ENCODE measurements at places on chromosomes 3 and 15.

DNA sequence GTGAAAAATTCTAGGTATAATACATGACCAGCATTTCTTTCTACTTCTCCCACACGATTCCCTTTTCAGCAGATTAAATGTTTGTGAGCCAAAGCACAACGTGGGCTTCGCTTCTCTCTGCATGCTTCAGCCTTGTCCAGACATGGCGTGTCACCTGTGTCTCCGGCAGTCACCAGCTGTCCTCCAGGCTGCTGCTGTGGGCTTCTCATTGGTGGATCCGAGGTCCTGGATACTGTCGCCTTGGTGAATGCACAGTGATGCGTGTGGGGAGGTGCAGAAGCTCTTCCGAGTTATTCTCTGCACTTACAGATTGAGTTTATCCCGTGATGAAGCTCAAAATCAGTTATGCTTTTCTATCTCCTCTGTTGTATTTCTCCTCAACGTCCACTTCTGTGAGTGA is 23.0 kb upstream of the GOLGA8J start:
- no peak for DNase-seq

DNA sequence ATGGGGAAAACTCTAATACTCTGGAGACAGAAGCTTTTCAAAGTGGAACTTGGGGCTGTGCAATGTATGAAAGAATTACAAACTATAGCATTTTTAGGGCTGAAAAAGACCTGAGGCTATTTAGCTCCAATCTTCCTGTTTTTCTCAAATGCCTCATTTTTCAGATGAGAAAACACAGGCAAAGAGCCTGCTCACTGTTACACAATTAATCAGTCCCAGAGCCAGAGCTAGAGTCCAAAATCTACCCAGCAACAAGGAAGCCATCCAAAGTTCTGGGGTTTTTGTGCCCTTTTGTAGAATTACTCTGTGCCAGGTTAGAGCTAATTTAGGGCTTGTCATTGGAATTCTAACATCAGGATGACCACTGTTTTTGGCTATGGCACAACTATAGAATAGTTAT is 45.5 kb downstream of the GPR149 start:
- DNase-seq = no peak

DNA sequence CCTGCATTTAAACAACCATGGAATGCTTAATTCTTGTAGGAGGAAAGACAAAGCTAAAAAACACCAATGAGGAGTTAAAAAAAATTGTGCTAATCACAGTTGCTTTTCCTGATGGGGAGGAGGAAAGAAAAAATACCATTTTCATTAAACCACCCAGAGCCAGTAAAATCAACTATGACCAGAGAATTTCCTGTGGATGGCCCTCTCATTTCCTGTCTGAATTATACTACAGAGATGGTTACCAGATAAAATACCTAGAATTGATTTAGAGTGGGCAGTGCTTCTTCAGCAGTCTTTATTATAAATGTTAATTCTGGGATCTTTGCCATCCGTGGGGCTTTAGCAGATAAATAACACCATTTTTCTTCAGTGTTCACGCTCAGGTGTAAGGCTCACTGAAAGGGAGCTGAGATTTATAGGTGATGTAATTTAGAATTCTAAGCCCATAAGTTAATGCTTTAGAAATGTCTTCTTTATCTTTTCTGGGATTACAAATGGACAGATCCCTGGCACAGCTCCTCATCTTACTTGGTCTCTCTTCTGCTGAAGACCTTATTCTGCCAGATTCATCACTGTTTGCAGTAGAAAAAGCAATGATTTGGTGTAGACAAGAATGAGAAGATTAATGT is 37.9 kb downstream of the RETNLB start:
- DNase-seq = no peak

DNA sequence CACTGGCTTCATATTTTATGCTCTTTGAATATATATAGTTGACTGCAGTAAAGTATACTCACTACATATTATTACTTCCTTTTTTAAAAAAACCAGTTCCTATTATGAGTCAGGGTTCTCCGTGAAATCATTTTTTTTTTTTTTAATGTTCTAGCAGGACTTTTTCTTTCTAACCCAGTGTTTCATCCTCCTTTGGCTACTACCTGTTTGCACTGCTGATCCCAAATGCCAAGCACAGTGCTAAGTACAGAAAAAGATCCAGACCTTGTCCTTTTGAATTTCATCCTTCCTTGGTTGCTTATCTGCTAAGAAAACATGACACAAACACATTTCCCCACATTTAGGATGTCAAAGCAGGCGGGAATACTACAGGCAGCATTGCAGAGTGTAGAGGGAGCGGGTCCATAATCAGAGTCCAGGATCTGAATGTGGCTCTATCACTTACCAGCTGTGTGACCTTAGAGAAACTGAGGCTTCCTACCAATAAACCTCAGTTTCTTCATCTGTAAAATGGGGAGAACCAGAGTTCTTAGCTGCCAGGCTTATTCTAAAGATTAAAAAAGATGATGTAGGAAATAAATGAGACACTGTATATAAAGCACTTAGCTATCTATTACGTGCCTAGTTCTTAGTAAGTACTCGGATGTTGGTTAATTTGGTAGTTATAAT is 37.2 kb upstream of the ANPEP start:
- no peak for DNase-seq

GRCh38 chr3:117297541-117297940 is 588.0 kb downstream of the TUSC7 start:
- no peak for DNase-seq

DNA sequence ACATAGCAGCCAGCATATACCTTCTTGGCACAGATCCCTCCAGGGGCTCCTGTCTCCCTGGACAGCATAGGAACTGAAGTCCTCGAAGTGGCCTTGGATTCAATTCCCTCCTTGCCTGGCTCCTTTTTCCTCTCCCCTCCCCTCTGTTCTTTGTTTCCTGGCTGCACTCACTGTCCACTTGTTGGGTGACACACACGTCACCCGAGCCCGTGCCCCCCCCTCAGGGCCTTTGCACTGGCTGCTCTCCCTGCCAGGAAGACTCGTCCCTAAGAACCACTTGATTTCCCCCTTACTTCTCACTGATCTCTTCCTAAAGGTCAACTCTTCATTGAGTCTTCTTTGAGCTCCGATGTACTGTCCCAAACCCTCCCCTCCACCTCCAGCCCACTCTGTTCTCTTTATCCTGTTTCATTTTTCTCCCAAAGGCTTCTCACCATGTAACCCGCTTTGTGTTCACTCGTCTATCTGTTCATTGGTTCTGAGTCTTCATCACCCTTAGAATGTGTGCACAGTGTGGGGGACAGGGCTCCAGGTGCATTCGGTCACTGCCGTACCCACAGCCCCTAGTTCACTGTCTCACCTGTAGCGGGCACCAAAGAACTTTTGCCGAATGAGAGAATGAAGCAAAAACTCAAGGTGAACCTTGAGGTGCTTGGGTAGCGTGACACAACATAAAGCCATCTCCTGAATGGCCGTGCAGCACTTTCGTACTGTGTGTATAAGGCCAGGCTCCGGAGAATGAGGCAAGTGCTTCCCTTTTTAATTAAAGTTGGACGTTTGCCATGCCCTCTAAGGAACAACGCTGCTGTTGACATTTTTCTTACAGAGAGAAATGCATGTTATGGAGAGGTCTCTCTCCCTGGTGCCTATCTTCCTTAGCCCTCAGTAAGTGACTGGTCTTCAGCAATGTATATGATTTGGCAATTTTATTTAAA is 74.0 kb downstream of the CHRNA7 start:
- DNase-seq = no peak

DNA sequence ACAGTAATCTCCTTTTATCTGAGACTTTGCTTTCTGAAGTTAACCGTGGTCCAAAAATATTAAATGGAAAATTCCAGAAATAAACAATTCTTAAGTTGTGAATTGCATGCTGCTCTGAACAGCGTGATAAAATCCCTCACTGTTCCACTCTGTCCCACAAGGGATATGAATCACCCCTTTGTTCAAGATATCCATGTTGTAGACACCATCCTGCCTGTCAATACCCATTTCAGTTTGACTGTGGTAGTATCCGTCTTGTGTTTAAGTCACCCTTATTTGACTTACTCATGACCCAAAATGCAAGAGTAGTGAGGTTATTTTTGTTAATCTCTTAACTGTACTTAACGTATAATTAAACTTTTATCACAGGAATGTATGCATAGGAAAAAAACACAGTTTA is 435.0 kb downstream of the SHQ1 start:
- no peak for DNase-seq

- no peak for DNase-seq
These were observed 64.9 kb downstream of the SLC7A14 start for GRCh38 chr3:170520996-170521395.

DNA sequence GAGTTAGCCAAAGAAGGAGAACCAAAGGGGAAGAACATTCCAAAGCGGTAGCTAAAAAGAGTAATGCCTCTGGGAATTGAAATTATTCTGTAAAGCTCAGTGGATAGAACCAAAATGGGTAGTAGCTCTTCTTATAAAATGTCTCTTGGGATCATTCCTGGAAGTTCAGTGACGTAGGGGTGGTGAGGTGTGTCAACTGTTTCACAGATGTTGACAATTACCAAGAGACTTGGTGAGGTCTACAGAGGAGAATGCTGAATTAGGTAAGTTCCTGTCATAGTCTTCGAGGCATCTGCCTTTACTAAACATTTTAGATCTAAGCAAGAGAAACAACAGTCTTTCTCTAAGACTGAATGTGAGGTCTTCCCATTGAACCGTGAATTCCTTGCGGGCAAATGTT is 67.8 kb downstream of the TPRG1 start:
- DNase-seq = no peak

- no peak for DNase-seq
These were observed 337.3 kb upstream of the WNT5A start for GRCh38 chr3:55824406-55824805.

- no peak for DNase-seq
These were observed 60.5 kb upstream of the FGD5 start for GRCh38 chr3:14758297-14758696.

- no peak for DNase-seq
These were observed 22.6 kb upstream of the MTMR10 start for GRCh38 chr15:31013863-31014607.

GRCh38 chr15:68492855-68493254 is 60.9 kb upstream of the ITGA11 start:
- no peak for DNase-seq

DNA sequence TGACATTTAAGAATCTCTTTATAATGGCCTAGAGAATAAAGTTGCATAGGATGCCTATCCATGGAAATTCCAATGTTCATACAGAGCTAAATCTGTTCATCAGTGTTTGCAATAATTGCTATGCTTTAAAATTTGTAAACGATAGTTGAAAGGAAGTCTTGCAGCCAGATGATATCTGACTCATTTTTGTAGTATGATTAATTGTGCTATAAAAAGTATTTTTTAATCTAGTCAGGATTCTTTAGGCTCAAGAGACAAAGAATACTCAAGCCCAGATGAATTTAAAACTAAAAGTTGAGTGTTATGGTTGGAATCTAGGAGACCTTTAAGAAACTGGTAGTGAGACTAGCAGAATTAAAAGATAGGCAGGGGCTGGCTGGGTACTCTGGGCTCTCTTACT is 50.5 kb downstream of the SUCNR1 start:
- DNase-seq = no peak

- no peak for DNase-seq
These were observed 6.7 kb upstream of the SRP14 start for GRCh38 chr15:40045572-40046217.

GRCh38 chr3:141334627-141335250 is 33.6 kb upstream of the ZBTB38 start:
- no peak for DNase-seq

- no peak for DNase-seq
These were observed 88.9 kb downstream of the TBC1D2B start for GRCh38 chr15:77988347-77989295.

DNA sequence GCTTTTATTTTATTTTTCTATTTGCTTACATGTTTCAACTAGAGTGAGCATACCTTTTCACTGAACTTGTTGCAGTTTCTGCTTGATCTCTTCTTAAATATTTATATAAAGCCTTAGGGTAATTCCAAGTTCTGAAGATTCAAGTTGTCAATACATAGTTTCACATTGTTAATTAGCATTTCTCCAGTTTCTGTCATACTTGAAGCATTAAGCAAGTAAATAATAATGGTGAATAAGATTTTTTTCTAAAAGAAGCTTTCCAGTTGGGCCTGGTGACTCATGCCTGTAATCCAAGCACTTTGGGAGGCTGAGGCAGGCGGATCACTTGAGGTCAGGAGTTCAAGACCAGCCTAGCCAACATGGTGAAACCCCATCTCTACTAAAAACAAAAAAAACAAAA is 53.9 kb downstream of the CALML4 start:
- DNase-seq = no peak

GRCh38 chr3:82627733-82628132 is 866.3 kb upstream of the GBE1 start:
- DNase-seq = no peak

DNA sequence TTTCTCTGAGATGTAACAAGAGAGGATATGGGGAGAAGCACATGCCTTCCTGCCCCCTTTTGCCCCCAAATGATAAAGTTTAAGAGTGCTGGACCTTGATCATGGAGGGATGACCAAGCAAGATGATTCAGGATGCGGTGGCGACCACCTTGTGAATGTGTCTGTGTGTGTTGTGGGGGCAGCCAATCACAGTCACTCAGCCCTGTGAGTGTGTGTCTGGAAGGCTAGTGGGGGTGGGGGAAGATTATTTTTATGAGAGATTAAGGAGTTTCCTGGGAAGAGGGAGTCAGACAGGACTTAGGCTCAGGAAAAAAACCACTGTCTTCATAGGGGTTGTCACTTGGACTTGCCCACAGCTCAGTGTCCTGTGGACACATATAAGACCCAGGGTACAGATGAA is 57.8 kb upstream of the KY start:
- no peak for DNase-seq

DNA sequence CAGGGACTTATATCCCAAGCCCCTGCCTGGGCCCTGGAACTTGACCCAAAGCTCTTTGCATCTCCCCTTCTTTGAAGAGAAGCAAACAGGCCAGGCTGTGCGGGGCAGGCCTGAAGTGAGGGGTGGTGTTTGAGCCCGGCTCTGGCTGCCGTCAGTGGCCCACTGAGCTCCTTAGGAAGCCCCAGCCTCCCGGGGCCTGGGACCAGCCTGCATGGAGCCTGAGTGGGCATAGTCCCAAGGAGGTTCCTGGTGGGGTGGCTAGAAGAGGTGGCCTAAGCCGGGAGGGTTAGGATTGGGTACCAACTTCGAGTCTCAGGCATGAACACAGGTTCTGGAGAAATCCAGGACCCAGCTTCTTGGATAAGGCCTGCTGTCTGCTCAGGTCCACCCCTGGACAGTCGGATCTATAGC is 6.4 kb downstream of the TMIE start:
- no peak for DNase-seq

- no peak for DNase-seq
These were observed 37.0 kb downstream of the MINDY4B start for GRCh38 chr3:150868282-150868681.

GRCh38 chr3:194508491-194509453 is 22.0 kb upstream of the ATP13A3 start:
- DNase-seq = no peak

DNA sequence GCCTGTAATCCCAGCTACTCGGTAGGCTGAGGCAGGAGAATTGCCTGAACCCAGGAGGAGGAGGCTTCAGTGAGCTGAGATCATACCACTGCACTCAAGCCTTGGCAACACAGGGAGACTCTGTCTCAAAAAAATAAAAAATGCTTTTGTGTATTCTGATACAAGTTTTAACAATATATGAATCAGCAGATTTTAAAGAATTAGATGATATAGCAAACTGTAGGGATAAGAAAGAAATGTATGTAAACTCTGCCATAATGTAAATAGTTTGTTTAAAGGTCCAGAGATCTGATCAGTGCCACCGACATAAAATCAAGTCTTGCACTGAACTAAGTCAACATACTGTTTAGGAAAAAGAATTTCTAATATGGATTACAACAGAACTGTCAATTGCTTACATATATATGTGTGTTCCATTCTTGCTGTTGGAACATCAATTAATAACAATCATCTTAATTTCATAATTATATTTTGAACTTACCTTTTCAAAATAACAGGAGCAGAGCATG is 208.3 kb downstream of the NEK10 start:
- DNase-seq = no peak

All from stimulated activated CD4-positive, alpha-beta T cell treated with anti-CD3 and anti-CD28 coated beads, Interleukin-4, amount 100 ng/mL, for 1 hour (primary cell).